Frontal cortex (tissue), 4 donors: ENCODE measurements at places on chromosomes 5 and 9. TPM values are rescaled to one million over a fixed set of nuclear protein-coding genes. Genes with fewer than 3 reads are reported as not detected.

DNA sequence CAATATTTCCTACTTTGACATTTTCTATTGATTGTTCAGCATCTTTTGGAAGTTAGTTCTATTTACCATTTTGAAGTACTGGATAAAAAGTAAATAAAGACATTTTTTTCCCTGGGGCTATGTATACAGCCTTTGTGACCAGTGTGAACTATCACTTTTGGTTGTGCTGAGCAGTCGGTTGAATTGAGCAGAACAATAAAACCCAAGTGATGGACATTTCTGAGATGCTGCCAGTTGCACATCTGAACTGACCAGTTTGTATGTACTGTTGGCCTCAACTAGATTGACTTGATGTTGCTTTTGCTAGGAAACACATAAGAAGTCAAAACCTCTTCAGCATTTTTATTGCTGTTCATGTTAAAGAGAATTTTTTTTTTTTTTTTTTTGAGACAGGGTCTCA lies 260.2 kb upstream of the EFNA5 start:
- no peak for DNase-seq

DNA sequence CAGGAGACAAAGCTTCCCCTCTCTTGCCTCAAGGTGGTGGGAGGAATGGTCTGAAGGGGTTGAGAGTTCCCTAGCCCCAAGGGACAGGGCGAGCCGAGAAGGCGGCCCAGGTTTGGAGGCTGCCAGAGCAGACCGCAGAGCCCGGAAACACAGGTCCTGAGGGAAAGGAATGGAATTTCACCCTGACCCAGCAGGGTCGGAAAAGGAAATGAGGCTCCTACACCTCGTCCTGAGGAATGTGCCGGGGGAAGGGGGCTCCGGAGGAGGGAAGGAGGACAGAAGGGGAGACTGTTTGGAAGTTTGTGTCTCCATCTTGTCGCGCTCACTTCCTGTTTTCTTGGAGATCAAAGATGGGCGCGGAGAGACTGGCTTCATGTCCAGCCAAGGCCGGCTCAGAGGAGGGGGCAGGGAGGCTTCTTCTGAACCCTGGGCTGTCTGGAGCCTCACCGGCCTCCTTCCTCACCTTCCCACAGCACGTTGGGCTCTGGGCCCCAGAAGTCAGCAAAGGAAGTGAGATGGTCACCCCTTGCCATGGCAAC lies 9.6 kb downstream of the ENG start:
- no peak for DNase-seq

Gene BTNL3
- total RNA-seq, result not detected

Gene SLC31A2
- total RNA-seq, result 6.9 TPM

Gene OSMR
- 0.82 TPM for total RNA-seq

Gene IL5
- total RNA-seq, result not detected

- DNase-seq, result no peak
Measured at GRCh38 chr5:136073714-136074529, 45.1 kb downstream of the TGFBI start.

DNA sequence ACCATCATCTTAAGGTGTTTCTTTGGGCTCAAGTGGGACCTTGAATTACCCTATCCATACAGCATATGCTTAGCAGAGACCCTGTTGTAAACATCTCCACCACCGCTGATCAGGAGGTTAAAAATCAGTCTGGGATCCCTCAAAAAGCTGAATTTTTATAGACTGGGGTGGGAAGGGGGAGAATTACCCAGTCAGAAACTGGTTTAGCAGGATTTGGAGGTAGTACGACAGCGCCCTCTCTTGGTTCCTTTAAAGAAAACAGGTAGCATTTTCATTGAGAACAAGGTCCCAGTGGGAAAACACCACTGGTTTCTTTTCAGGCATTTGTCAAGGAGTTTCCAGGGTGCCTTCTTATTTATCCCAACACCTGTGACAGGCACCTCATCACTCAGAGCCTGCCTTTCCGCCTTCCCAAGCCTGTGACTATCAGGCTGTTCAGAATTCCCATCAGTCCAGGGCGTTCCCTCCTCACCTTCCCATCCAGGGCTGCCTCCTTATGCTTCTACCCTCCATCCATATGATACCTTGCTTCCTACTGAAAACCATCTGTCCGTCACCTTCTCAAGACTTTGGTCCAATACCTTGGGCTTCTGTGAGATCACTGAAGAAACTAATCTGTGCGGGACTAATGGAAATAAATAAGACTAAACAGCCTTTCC lies 203.8 kb upstream of the RAI14 start:
- DNase-seq, result no peak

DNA sequence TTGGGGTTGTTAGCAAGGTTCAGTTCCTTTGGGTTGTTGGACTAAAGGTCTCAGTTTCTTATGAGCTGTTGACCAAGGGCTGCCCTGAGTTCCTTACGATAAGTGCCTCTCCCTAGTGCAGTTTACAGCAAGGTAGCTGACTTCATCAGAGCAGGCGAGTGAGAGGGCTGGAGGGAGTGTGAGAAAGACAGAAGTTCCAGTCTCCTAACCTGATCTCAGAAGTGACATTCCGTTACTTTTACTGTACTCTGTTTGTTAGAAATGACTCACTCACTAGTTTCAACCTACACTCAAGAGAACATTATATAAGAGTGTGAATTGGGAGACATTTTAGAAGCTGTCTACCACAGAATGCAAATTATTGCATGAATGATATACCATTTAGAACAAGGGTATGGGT lies 21.2 kb upstream of the IL31RA start:
- no peak for DNase-seq

- DNase-seq, result no peak
Measured at GRCh38 chr9:71647094-71647591, 121.2 kb downstream of the CEMIP2 start.

Gene GPR150
- not detected for total RNA-seq

GRCh38 chr9:137381501-137382443 lies 41.2 kb downstream of the EXD3 start:
- no peak for DNase-seq

DNA sequence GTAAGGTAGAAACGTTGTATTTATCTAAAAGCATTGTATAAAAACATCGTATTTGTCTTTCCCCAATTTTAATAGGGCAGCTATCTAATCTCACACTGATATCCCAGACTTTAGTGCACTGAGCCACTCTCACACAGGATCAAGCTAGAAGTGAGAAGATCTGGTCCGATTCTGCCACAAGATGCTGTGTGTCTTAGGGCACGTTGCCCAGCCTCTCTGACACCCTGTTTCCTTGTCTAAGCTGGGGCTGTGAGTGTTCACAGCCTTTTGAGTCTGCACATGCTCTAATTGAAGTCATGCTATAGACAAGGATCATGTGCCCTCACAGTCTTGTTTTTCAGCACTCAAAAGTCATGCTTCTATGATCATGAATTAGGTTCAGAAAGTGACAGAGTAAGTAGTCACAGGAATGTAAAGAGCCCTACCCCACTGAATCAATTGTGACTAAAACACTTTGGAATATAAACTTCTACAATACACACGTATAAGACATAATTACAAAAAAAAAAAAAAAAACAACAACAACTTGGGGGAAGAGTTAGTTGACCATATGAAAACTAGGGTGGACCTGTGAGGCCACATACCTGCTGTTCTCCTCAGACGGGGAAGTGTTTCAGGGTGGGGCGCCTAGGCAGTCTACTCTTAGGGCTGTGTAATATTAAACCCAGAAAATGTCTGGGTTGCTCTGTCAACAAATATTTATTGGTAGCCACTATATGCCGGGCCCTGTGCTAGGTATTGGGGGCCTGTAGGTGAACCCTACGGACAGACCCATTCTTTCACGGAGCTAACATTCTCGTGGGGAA lies 893 bp upstream of the ABLIM3 start:
- DNase-seq, result no peak

Gene GAS1
- total RNA-seq, result 18.3 TPM

Gene CCL27
- 0.41 TPM for total RNA-seq

GRCh38 chr5:15450473-15450872 lies 49.5 kb upstream of the FBXL7 start:
- DNase-seq, result no peak

DNA sequence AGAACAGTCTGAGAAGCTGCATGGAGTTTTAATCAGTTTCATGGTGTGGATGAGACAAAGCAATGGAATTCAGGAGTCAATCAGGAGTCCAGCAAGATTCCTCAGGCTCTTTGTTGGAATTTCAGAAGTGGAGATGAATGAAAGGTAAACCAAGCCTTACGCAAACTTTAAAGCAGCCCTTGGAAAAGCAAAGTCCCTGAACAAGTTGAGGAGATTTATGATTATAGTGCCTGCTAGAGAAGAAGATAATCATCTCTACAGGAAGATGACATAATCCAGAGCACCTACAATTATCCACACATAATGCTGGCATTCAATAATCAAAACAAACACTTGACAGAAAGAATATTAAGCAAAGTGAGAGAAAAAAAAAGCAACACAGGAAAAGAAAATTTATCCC lies 1380.1 kb upstream of the NUDT12 start:
- no peak for DNase-seq

Gene TRIM36
- 105 TPM for total RNA-seq

DNA sequence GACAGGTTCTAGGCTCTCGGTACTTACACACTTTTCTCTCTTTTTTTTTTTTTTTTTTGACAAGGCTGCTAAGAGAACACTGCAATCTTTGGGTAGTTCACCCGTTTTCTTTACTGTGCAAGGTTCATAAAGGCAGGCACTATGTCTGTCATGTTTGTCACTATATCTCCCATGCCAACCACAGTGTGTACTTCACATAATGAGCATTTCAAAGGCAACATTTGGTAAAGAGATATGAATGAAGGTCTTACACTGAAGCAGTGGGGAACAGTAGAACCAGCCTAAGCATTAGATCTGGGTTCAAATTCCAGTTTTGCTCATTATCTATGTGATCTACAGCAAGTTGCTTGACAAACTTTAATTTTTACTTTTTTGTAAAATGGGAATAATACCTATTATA lies 1.5 kb upstream of the HMGCR start:
- DNase-seq, result no peak

DNA sequence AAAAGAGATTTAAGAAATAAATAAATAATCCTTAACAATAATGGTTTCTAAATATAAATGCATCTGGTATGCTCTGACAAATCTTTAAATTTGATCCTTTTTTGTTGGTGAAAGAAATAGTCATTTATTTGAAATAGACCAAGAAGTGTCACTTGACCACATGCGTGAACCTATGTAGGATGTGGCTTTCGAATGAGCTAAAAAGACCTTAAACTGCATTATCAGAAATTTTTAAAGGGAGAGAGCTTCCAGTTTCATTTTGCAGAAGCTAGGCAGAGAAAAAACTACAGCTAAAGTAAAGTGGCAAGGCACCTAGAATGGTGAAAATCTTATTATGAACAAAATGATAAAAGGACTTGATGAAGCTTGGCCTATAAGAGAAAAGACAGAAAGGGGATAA lies 309.2 kb upstream of the EFNA5 start:
- DNase-seq, result no peak

GRCh38 chr5:54721951-54722654 lies 204.5 kb downstream of the SNX18 start:
- no peak for DNase-seq

- DNase-seq, result no peak
Measured at GRCh38 chr5:120886351-120886860, 422.3 kb downstream of the PRR16 start.

Gene LCN9
- not detected for total RNA-seq

GRCh38 chr5:53233645-53234405 lies 124.3 kb upstream of the MOCS2 start:
- no peak for DNase-seq

DNA sequence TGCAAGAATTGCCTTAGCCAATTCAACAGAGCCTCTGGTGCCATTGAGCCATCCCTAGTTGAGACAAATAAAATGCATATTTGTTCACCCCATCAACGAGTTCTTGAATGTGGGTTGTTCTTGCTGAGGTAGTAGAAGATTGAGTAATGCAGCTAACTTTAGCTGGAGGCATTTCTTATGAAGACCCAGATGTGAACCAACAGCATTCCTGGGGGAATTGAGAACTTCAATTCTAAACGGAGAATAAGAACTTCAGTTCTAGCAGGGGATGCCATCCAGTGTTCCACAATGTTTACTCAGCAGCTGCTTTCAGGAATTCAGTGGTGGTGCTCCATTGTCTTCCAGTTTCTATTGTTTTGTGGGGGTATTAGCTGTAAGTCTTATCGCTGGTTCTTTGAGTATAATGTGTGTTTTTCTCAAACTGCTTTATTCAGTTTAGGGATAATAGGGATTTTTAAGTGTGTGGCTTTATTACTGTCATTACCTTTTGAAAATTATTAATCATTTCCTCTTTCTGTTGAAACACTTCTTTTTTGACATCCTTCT lies 1968.2 kb upstream of the NUDT12 start:
- no peak for DNase-seq

- DNase-seq, result no peak
Measured at GRCh38 chr9:136886610-136887597, 588 bp downstream of the TRAF2 start.

- no peak for DNase-seq
Measured at GRCh38 chr5:170632266-170632984, 128.6 kb downstream of the KCNIP1 start.

DNA sequence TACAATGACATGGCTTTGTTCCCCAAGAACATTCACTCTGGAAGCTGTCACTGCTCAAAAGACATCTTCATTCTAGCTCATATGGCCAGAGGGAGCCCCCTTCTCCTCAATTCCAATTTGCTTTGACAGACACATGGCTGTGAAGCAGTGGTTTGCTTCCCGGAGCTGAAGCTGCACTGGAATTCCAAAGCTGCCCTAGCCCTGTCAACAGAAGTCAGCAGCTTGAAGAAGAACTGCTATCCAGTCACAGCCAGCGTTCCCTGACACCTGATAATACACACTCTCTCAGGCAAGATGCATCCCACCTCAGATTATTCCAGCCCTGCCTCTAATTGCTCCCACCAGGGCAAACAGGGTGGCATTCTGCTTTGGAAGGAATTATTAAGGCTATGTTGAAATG lies 93.7 kb downstream of the SEMA5A start:
- DNase-seq, result no peak

DNA sequence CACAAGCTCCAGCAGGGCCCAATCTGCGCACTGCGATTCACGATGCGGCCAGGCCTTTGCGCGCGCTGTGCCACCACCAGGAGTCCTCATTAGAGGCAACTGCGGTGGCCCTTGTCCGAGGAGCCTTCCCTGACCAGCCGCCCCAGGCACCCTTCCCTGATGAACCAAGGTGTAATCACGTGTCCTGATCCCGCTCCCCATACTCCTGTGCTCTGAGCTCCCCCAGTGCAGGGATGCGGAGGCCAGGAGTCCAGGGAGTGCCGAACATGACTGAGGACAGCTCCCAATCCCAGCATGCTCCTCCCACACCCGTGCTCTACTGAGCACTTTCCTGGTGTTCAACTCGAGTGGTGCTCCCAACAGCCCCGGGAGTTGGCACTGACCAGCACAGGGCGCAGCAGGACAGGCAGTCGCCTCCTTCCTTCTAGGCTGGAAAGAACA lies 134.8 kb downstream of the ZNF354C start:
- DNase-seq, result no peak

GRCh38 chr5:169299191-169299662 lies 1.7 kb downstream of the SLIT3 start:
- DNase-seq, result no peak

GRCh38 chr9:13424204-13424603 lies 144.7 kb upstream of the MPDZ start:
- no peak for DNase-seq

- DNase-seq, result no peak
Measured at GRCh38 chr5:30113542-30113941, 1079.9 kb upstream of the CDH6 start.
